ENCODE measurements at places on chromosomes 1 and 21.

DNA sequence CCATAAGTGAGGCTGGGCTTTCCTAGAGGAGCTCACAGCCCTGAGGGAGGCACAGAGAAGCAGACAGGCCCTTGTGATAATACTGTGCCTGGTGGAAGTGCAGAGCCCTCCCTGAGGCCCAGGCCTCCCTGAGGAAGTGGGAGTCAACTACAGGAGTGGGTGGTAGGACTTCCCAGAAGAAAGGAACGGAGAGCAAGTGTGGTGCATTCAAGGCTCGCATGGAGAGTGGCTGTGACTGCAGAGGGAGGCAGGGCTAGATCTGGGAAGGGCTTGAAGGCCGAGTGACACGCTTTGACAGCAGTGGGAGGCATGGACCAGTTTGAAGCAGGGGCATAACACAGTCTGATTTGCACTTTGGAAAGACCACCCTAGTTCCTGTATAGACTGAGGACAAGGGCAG lies 37.3 kb downstream of the AZIN2 start:
- DNase-seq = no peak

DNA sequence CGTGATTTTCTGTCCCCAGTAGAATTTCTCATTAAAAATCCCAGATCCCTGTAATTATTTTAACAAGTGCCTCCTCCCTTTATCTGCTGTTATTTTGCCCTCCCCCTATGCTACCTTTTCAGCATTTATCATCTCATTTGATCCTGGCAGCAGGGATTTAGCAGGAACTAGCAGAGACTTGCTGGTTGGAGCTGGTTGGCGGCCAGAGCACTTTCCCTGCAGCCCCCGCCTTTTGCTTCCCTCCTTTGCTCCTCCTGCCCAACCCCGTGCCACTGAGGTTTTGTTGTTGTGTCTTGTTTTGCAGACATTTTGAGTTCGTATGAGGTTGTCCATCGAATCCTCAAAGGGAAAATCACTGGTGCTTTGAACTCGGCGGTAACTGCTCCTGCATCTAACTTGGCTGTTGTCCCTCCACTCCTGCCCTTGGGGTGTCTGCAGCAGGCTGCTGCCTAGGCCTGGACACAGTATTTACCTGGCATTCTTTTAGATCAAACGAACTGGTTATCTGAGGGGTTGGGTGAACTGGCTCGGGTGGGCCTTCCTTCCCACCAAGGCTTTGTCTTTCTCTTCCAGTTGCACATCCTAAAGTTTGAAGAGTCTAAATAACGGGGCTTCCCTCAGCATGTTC lies 11.2 kb downstream of the UBE2Q1 start:
- DNase-seq = no peak

DNA sequence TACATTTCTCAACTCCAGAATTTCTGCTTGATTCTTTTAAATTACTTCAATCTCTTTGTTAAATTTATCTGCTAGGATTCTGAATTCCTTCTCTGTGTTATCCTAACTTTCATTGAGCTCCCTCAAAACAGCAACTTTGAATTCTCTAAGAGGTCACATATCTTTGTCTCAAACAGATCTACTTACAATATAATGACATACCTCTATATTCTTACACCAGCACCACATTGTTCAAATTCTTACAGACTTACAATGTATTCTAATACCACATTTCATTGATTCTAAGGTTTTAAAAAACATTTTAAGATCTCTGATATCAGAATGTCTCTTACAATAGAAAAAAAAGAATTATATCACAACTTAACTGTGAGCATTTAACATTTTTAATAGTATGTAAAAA lies 77.4 kb downstream of the DIRAS3 start:
- no peak for DNase-seq

DNA sequence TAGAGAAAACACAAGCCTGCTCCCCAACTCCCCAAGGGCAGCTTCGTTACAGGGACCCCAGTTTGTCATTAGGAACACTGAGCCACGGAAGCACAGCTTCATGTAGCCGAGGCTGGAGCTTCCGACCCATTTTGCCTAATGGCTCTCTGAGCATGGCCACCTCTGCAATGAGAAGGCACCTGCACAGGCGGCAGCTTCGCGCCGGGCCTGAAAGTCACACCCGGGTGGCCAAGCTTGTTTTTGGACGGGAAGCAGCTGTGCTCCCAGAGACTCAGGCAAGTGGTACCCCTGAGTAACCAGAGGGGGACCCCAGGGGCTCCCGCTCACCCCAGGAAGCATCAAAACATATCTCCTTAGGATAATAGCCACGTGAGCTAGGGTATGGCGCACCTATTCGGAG lies 80.9 kb downstream of the SLC66A1 start:
- no peak for DNase-seq

DNA sequence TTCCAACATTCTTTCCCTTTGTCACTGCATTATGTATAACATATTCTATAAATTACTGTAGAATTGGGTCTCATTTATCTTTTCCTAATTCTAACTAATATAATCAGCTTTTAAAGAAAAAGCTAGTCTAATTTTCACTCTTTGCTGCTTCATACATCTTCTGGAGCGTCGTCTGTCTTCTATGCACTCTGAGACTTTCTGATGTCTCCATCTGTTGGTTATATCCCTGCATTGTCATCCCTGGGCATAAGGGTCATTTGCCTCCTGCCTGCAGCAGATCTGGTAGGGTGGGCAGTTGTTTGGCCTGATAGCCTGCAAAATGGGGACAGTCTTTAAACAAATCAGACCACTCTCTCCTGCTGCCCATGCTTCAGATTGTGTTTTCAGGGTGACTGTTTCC lies 40.8 kb upstream of the DYNLT5 start:
- DNase-seq = peak; percentile 16

GRCh38 chr1:54624466-54625464 lies 1.4 kb upstream of the FAM151A start:
- DNase-seq = no peak

- no peak for DNase-seq
These were observed 107.6 kb downstream of the TSEN15 start for GRCh38 chr1:184158896-184159681.

DNA sequence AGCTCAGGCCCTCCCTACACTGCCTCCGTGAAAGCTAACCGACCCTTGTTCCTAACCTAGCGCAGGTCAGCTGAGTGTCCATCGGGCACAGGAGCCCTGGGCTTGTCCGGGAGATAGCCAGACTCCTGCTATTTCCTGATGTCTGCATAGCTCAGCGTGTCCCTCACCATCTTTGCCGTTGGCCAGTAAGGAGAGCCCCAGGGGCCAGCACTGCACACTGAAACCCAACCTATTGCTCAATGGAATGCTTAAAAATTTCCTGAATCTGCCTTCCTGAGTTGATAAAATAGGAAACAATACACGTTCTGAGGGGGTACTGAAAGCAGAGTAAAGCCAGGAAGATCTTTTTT lies 2.2 kb downstream of the RUNX1 start:
- peak; percentile 61 for DNase-seq

DNA sequence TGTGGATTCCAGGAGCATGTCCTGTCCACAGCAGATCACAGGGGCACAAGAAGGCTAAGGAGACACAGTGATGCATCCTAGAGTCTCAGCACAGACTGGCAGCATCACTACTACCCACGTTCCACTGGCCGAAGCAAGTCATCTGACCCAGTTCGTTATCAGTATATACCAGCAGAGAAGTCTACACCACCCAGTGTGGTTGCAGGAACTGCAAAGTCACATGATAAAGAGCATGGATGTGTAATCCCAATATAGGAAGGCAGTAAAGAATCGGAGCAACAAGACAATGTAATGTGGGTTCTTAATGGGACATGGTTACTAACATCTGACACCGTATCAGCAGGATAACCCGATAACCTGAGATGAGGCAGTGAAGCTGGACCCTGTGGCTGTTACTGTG lies 246.6 kb downstream of the RRAGC start:
- DNase-seq = no peak

DNA sequence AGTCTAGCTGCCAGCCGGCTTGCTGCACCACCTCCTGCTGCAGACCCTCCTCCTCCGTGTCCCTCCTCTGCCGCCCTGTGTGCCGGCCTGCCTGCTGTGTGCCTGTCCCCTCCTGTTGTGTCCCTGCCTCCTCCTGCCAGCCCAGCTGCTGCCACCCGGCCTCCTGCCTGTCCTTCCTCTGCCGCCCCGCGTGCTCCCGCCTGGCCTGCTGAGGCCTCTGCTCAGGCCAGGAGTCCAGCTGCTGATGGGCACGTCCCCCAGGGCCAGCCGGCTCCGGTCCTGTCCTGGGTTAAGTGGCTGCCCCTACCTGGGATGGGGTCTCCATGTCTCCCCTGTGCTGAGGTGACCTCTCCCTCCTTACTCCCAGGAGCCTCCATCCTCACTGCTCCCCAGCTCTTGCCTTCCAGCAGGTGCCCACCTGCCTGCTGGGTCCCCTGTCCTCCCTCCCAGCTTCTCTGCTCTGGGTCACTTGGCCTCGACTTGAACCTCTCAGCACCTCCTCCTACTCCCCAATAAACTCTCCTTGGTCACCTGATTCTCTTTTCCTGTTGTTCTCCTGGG lies 870 bp downstream of the KRTAP10-8 start:
- no peak for DNase-seq

DNA sequence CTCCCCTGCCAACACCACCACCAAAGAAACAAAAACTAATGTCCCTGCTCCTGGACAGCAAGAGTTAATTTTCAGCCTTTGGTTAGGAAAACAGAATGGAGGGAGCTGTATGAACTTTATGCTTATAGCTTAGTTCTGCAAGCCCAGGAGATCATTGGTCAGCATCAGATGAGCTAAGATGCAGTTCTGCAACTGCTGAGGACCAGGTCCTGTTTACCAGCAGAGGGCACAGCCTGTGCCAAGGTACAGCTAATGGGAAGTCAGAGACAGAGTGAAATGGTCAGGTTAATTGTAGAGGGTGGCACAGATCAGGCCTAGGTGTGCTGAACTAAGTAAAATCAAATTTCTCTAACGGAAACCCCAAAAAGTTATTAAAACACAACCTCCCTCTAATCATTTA lies 161.3 kb downstream of the ROR1 start:
- peak; percentile 61 for DNase-seq

DNA sequence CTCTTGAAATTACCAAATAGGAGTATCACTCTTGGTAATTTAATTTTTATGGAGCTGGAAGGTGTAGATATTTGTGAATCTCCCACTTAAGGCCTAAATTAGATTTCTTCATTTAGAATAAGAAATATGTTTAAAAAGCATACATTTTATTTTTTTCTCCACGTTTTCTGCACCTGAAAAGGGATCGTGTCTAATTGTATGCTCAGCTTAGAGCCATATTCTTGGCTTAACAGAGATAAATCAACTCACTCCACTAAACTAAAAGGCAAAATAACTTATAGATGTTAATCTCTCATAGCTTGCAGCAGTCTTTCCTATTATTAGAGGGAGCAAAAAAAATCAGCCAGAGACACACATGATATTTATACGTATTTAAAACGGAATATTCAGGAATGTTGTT lies 336.8 kb upstream of the SGIP1 start:
- DNase-seq = no peak

DNA sequence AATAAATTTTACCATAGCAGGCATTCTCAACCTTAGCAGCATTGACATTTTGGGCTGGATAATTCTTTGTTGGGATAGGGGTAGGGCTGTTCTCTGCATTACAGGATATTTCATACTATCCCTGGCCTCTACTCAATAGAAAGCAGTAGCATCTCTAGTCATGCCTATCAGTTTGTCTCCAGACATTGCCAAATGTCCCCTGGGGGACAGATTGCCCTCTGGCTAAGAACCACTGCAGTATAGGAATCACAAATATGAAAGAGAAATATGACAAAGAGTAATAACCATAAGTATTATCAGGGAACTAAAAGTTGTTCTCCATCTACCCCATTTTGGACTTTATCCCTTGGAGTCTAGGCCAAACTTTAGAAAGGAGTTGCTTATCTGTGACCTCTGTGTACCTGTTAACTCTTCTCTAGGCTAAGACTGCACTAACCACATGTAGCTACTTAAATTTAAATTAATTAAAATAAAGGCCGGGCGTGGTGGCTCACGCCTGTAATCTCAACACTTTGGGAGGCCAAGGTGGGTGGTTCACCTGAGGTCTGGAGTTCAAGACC lies 76.1 kb downstream of the AGO3 start:
- no peak for DNase-seq

- DNase-seq = peak; percentile 51
These were observed 46.3 kb downstream of the AGPAT3 start for GRCh38 chr21:43911015-43911934.
